ENCODE measurements at places on chromosomes 1 and 21.
A peak's percentile ranks its signal among the peaks of the same experiment; 100 is the strongest.

DNA sequence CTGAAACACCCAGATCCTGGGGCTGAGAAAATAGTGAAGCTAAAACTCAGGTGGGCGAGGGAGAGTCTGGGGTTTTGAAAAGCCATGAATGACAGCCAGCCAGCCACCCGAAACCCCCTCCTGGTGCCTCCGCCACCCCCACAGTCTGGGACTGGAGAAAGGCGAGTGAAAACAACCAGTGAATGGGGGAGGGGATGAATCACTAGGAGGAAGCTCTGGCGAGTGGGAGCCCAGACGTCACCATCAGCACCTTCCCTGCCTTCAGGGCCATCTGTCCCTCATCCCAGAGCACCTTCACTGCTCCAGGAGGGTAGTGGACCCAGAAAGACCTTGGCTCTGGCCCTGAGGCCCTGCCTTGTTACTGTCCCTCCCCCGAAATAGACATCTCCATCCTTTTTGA is 9.2 kb downstream of the RORC start:
- DNase-seq = no peak

- no peak for DNase-seq
These were observed 42.5 kb upstream of the CSF3R start for GRCh38 chr1:36525166-36525565.

DNA sequence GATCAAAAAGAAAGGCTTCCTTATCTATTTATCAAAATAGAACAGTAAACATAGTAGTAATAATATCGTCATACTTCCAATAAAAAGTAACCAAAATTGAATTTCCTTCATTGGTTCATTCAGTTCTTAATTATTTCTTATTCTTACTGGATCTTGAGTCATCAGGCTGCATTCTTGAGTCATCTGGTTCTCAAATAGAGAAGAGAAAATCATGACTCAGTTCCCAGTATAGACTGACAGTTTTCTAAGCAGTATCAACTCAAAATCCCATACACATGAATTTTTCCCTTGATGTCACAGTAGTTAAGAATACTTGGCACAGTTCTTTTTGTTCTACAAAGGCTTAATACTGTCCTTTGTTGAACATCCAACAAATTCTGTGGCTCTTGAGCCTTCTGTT is 626.9 kb upstream of the ADGRL4 start:
- no peak for DNase-seq

GRCh38 chr1:209368864-209369598 is 214.5 kb upstream of the CAMK1G start:
- DNase-seq = no peak

GRCh38 chr1:231550448-231550781 is 21.9 kb downstream of the TSNAX start:
- no peak for DNase-seq

- no peak for DNase-seq
These were observed 24.4 kb upstream of the AHCYL1 start for GRCh38 chr1:109959974-109960744.

GRCh38 chr1:21099034-21099868 is 77.4 kb downstream of the EIF4G3 start:
- DNase-seq = no peak

DNA sequence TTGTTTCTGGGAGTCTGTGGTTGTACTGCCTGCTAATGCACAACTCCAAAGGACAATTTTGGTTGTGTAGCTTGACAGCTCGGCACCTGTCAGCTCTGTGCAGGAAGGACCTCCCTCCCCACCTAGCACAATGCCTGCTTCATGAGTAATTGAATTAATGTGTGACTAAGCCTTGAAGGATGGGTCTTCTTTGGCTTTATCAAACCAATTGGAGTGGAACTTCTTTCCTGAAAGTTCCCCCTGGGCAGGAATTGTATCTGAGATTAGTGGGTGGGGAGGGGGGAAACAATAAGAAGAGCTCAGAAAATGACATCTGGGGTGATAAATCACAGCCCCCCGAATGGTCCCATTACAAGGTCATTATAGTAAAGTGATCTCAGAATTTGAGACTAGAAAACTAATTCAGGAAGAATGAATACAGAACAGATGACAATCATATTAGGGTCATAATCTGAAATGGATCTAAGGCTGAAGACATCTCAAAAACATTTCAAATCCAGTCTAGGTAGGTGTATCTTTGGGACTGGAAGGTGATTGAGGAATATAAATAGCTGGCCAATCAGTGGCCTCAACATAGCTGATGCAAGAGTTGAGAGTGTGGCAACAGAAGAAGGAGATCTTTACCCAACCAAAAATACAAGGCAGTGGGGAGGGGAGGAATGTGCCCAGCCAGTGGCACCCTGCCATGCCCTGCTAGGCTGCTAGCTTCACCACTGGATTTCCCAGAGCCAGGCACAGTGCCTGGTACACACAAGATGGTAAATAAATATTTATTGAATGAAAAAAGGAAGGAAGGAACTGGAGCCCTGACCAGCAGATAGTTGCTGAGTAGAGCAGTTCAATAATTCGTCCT is 10.1 kb upstream of the SESN2 start:
- DNase-seq = no peak

DNA sequence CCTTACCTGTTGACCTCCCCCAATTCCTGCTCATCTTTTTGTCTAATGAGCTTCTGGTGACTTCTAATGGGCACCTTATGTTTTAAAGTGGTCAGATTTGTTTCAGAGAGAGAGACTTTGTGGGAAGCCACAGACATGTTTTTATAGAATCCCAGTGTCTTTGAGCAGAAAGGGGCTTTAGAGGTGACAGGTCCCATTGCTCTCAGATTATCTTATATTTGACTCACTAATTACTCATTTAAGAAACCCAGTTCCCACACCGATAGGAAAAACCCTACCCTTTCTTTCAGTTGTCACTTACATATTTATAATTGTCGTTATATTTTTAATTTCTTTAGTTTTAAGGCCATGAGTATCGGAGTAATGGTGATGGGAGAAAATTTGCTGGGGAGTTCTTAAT is 215.5 kb downstream of the CAMTA1 start:
- DNase-seq = no peak

- no peak for DNase-seq
These were observed 124.0 kb downstream of the PIGK start for GRCh38 chr1:77095236-77095635.

DNA sequence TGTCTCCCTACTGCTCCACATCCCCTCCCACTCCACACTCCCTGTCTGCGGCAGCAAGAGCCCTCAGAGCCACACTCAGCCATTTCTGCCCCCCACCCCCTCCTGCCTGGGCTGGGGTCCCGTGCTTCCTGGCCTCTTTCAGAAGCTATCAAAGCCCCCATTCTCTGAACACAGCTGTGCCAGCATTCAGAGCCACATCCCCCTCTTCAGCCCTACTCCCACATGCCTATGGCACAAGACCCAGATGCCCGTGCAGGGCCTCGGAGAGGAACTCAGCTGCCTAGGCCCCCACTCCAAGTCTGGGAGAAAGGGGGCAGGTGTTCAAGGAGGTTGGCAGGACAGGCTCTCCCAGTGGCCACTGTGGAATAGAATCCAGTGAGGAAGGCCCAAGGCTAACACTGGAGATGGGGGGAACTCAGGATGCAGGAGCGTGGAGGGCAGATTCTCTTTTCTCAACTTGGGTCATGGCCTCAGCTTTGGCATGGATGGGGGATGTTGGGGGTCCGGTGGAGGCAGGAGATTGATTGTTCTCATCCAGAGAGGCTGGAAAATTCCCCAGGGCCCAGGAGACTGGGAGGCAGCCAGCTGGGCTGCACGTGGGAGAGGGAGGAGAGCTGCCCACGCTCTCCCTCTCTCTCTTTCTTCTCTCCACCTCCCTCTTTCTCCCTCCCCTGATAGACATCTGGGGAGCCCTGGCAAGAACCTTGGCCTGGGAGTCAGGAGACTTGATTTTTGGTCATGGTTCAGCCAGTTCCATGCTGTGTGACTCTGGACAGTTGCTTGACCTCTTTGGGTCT is 3.5 kb upstream of the BCAN start:
- no peak for DNase-seq

- DNase-seq = no peak
These were observed 1.2 kb downstream of the DMRTA2 start for GRCh38 chr1:50421768-50422674.

DNA sequence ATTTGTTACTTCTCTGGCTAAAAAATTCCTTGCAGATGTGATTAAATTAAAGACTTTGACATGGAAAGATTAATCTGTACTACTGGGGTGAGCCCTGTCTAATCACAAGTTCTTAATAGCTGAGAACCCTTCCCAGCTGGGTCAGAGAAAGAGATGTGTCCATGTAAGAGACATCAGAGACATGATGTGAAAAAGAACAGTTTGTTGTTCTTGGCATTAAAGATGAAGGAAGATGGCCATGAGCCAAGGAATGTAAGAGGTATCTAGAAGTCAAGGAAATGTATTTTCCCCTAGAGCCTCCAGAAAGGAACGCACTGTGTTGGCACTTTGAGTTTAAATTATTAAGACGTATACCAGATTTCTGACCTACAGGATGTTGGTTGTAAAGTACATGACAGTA is 1271.5 kb upstream of the PRMT6 start:
- DNase-seq = no peak

GRCh38 chr1:198674009-198674408 is 35.2 kb downstream of the PTPRC start:
- no peak for DNase-seq

DNA sequence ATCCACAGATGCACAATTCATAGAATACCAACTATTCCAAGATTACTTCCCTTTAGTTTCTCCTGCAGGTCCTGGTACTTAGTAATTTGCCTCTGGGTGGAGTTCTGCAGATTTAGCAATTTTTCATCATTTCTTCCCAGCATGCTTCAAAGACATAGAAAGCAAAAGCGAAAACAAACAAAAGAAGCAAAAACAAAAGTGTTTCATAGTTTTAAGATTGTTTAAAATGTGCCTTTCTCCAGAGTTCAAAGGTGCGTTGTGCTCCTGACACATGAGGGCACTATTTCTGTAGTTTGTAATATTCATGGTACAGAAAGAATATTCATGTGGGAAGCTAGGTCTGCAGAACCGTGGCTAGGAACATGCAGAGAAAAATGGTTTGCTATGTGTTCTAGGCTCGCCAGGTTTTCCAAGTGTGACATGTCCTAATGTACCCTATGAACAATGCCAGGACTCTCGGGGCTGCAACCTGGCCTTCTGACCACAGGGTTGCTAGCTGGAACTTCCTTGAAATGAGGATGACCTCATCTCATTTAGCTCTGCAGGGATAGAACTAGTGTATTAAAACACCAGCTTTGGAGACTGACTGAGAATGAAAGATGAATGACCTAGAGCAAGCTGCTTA is 30.0 kb upstream of the RCSD1 start:
- DNase-seq = peak; percentile 40

- DNase-seq = no peak
These were observed 55.5 kb upstream of the TRAPPC10 start for GRCh38 chr21:43956670-43957035.

- no peak for DNase-seq
These were observed 116.3 kb downstream of the AK5 start for GRCh38 chr1:77398152-77398551.

- no peak for DNase-seq
These were observed 60.7 kb upstream of the BTG3 start for GRCh38 chr21:17673261-17674020.

- DNase-seq = no peak
These were observed 1041.8 kb downstream of the PLA2G4A start for GRCh38 chr1:187870552-187870951.

DNA sequence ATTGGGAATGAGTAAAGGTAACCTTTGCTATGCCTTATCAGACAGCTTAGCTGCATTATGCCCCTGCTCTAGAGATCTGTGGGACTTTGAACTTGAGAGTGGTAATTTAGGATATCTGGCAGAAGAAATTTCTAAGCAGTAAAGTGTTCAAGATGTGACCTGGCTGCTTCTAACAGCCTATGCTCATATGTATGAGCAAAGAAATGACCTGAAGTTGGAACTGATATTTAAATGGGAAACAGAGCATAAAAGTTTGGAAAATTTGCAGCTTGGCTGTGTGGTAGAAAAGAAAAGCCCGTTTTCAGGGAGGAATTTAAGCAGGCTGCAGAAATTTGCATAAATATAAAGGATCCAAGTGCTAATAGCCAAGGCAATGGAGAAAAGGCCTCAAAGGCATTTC is 90.4 kb downstream of the HHIPL2 start:
- DNase-seq = no peak

DNA sequence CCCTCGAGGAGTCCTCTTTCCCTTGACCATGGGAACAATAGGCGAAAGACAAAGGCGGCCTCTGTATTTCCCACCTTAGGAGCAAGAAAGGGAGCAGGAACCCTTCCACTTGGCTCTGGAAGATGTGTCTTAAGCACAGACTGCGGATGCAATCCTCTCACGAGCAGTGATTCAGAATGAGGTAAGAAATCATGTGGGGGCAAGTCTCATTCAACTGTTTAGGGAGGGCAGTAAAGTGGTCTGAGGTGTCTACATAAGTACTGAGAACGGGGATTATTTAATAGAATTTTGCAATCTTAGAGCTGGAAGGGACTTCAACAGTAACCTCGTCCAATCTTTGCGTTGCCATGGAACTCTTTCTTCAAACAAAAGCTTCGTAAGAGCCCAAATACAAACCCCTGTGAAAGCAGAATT is 1.6 kb upstream of the DYRK3 start:
- no peak for DNase-seq

- no peak for DNase-seq
These were observed 2164.2 kb downstream of the NCAM2 start for GRCh38 chr21:23162198-23162946.

DNA sequence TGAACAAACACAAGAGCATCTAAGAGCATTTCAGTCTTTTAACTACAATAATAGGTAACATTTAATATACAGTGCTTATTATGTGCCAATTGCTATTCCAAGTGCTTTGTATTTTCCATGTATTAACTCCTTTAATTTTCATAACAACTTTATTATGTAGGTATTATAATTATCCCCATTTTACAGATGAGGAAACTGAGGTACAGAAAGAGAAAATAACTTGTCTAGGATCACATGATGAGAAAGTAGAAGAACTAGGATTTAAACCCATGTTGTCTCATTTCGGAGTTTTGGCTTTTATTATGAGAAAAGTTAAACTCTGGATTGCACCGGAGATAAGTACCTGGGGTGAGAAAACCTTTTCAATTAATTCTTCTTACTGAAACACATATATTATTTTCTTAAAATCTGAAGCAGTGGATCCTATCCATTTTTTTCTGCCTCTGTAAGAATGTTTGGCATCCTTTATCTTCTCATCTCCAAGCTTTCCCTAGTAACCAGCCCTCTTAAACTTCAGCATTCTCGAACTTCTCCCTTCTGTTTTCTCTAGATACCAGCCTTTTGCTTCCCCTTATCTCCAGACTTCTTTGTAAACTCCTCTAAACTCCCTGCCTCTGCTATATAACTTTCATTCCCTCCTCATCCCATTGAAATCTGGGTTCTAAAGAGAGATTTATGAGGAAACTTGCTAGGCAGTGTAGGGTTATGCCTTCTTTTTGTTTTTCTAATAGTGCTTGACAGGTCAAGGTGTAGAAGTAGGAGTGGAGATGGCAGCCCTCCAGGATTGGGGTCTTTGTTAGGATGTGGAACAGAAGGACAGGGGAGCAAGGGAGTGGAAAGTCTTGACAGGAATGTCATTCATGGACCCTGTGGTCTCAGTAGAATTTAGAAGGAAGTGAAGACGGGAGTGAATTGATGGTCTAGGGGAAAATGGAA is 28.3 kb downstream of the POU2F1 start:
- DNase-seq = no peak

All from GM19239 (cell line).